ENCODE measurements at places on chromosomes 7 and 10.

- no peak for DNase-seq
Measured at GRCh38 chr7:163298-163695, 29.1 kb upstream of the FAM20C start.

GRCh38 chr7:32501522-32501921 is 6.2 kb downstream of the AVL9 start:
- DNase-seq, result no peak

DNA sequence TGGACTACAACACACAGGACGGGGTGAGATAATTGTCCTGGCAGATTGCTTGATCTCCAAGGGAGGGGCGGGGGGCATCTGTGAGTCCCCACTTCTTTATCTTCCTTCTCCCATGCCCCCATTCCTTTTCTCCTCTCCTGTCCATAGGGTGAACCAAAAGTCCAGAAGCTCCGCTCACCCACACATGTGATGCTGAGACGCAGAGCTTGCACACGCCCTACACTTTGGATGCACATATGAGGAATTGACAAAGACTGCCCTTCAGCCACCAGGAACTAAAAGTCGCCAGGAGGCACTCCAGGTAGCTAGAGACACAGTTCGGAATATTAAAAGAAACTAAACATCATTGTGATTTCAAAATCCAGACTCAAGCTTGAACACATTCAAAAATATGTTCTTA is 112.7 kb upstream of the FGFR2 start:
- no peak for DNase-seq

DNA sequence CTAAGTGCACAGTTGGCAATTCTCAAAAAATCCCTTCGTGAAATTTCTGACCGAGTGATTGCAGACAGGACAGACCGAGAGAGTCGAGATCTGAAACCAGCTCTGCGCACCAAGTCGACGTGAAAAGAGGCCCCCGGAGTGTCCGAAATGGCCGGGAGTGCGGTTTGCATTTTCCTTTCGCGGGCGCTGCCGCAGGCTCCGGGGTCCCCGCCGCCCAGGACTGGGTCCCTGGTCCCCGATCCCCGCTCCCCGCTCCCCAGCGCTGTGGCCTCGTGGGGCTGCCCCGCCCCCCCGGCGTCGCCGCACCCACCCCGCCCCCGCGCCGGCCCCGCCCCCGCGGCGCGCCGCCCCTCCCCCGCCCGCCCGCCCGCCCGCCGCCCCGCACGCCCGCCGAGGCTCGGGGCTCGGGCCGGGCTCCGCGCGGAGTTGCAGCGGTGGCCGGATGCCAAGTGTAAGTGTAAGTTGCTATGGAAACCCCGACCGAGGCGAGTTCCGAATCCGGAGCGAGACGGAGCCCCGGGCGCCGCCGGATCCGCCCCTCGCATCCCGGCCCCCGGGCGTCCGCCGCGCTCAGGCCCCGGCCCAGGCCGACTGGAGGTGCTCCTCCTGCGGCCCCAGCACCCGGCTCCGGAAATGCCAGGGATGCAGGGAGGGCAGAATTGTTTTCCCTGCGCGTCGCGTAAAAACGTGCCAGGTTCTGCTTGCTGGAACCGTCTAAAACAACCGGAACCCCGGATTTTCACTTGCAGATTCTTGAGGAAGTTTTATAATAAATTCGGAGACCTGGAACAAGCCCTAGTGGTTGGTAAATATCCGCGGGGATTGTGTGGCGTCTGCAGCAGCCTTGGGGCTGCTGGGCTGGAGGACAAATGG is 4.6 kb downstream of the BMI1 start:
- DNase-seq, result peak; percentile 62

- DNase-seq, result no peak
Measured at GRCh38 chr10:96656839-96657238, 63.5 kb downstream of the PIK3AP1 start.

DNA sequence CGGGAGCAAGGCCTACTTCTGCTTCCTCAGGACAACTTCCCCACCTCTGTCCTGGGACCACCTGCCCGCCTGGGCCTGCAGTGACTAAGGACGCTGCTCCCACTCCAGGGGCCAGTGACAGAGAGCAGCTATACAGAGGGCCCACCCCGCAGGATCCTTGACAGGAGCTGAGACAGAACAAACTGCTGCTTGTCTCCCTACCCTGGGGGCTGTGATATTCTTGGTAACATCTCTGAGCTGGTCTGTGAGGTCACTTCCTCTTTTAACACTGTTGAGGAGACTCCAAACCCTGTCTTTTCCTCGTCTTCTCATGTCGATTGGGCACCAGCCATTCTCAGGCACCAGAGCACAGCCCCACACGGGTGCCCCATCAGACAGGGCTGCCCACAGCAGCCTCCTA is 6.9 kb upstream of the MRPS24 start:
- DNase-seq, result no peak

Measured in NCI-H748 treated with DMSO at 0.1 percent for 48 hours (cell line).